Caki2 (cell line): ENCODE measurements at places on chromosomes 5 and 9.

DNA sequence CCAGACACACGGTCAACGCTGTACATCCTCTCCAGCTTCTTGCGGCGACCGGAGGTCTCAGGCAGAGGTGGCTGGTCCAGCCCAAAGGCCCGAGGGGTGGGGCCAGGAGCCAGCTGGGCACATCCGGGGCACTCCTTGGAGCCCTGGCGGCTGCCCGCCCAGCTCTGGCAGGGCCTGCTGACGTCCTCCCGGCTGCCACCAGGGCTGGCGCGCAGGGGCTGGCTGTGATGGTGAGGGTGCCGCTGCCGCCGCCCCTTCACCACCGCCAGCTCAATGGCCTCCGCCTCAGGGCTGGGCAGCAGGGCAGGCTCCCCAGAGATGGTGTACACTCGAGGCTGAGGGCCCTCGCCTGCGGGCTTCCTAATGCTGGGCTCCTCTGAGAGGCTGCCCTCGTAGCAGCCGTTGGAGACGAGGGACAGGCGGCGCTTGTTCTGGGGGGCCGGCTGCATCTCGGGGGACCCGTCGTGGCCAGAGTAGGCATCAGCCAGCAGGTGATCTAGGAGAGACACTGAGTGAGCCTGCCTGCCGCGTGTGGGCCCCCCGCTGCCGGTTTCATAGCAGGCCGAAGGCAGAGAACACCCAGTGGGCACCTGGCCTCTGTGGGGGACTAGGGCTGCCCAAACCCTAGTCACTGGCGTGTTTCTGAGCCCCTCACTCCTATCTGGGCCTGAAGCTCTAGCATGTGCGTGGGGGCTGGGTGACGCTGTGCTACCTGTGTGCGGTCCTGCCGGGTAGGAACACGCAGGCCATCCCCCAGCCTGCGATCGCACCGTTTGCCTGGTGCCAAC is 1.5 kb downstream of the NSMF start:
- DNase-seq, result no peak

DNA sequence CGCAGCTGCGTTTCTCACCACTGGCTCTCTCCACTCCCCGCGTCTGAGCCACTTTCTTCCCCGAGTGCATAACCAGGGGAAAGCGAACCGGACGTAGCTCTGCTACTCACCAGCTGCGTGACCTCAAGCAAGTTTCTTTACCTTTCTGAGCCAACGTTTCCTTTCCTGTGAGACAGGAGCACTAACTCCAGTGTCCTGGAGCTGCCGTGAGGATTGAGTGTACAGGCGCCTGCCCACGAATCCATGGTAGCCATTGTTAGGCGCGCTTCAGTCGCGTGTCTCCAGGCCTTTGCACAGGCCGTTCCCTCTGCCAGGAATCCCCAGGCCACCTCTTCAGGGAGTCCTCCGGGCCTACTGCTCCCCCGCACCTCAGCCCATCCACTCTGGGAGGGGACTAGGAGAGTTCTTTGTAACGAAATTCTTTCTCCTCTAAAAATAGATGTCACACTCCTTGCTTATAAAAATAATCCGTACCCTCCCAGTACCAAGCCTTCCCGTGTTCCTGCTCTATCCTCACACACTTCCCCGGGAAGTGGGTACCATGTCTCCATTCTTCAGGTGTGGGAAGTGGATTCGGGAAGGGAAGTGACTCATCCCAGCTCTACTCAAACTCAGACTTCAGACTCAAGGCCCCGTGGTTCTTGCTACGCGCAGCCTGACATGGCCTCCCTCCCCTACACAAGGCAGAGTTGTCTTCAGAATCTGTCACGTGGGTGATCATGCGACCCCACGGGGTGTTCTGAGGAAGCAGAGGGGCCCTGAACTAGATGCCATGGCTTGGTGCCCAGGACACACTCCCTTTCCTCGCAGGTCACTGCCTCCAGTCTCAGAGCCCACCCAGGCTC is 16.1 kb upstream of the CRB2 start:
- DNase-seq, result no peak

- no peak for DNase-seq
These were observed 281.1 kb downstream of the FER start for GRCh38 chr5:109028608-109029299.

GRCh38 chr9:426264-426663 is 211.6 kb downstream of the DOCK8 start:
- DNase-seq, result no peak

- DNase-seq, result no peak
These were observed 259.1 kb downstream of the AOPEP start for GRCh38 chr9:94985649-94986048.

DNA sequence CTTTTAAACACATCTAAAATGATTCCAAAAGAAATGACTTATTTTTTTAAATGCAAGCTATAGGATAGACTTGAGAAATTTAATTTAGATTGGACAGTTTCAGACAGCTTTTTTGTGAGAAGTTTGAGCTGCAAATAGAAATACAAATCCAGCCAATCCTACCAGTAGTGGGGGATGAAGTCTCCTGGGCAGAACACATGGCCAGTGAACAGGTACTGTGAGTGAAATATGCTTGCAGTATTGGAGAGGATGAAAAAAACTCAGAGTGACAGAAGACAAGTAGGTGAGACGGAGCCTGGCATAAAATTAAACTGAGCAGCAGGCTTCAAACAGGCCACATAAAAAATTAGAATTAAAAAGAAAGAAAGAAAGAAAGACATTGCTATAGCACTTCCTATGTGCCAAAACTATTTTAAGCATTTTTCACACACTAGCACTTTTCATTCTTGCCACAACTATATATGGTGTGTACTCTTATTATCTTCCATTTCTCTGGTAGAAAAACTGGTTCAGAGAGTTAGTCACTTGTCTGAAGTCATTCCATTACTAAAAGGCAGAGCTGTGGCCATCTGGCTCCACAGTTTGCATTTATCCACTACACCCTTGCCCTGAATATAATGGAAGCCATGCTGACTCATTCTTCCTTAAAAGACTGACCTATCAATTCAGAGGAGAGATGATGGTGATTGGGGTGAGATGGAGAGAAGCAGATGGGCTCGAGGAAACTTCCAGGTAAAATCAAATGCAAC is 310.2 kb upstream of the CTNND2 start:
- DNase-seq, result no peak

- peak; percentile 7 for DNase-seq
These were observed 3.4 kb downstream of the TLE1 start for GRCh38 chr9:81685763-81686613.

DNA sequence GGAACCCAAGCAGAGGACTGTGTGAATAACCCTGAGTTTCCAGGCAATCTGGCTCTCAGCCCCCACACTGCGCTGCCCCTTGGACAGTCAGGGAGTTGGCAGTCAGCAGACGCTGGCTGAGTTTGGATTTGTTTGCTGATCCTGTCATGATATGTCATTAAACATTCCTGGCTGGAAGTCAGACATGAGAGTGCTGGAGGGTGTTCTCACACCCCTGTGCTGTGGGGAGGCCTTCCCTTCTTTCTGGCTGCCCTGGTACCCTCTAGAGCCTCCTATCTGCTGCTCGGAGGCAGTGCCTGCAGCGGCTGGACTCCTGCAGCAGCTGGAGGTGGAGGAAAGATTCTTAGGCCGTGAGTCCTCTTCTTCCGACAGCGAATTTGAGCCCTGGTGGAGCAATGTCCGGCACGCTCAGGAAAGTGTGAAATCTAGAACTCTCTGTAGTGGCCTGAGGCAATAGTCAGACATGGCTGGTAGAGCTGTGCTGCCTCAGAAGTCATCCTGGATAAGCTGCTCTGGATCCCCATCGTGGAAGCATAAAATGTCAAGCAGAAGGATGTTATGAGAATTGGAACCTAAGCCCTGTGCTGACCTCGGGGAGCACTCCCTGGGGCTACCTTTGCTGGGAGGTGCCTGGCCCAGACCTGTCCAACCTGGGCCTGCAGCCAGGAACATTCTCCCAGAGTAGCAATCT is 72.0 kb downstream of the PDE8B start:
- no peak for DNase-seq

DNA sequence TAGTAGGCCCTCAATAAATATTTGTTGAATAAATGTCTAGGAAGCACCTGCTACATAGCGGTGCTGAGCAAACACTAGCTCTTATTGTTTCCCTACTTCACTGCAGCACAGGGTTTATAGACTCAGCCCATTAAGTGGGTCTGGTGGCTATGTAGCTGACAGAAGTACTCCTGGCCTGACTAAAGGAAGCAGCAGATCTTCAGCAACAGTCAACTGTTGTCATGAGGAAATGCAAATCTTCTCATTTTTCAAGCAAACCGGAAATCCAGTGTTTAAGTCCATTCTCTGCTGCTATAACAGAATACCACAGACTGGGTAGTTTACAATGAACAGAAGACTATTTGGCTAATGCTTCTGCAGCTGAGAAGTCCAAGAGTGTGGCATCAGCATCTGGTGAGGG is 2.8 kb upstream of the TEX10 start:
- no peak for DNase-seq

- DNase-seq, result no peak
These were observed 64.7 kb downstream of the CSF2 start for GRCh38 chr5:132138260-132138659.

DNA sequence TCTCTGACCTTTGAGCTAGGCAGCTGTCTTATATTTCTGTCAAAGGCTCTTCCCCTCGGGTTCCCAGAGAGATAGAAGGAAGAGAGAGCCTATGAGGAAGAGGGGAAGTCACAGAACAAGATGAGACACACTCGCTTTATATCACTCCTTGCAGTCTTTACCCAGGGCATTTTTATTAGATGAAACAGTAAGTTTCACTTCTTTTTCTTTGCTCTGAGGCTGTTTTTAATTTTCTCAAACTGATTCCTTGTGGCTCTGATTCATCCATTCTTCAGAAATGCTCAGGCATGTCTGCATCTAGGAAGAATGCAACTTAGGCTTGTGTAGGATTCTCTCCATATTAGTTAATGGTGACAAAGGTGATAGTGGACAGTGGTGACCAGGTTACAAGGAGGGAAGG is 132.9 kb upstream of the CHD1 start:
- no peak for DNase-seq

DNA sequence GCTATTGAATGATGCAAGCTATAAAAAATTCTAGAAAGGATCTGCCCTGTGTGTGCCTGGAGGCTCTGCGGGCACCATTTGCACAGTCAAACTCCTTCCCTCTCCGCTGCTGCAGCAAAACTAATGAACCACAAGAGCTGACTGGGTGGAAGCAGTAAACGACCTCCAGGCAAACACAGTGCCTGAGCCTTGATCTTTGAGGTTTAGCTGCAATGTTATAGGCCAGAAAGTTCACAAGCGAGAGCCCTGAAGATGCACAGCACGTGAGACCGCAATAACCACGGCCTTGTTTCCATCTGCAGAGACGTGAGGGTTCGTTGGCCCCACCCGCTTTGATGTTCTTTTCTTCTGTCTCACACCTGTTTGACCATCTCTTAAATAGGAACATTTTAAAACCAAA is 69.2 kb upstream of the S1PR3 start:
- DNase-seq, result no peak

DNA sequence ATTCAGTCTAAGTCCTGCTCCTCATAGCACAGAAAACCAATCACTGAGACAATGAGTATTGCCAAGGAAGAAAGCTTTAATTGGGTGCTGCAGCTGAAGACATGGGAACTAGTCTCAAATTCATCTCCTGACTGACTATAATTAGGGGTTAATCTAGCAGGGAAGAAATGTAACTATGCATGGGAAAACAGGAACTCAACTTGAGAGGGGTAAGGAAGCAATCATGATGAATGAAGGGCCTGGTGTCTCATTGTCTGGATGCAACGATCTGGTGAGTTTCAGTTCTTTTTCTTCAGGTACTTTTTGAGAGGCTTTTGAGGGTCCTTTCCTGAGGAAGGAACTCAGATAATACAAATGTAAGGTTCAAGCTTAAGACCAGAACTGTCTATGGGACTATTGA is 24.0 kb upstream of the OCLN start:
- DNase-seq, result no peak

GRCh38 chr9:110316261-110317075 is 21.2 kb downstream of the TXNDC8 start:
- no peak for DNase-seq

- DNase-seq, result no peak
These were observed 82.5 kb downstream of the ESM1 start for GRCh38 chr5:54902791-54903473.

DNA sequence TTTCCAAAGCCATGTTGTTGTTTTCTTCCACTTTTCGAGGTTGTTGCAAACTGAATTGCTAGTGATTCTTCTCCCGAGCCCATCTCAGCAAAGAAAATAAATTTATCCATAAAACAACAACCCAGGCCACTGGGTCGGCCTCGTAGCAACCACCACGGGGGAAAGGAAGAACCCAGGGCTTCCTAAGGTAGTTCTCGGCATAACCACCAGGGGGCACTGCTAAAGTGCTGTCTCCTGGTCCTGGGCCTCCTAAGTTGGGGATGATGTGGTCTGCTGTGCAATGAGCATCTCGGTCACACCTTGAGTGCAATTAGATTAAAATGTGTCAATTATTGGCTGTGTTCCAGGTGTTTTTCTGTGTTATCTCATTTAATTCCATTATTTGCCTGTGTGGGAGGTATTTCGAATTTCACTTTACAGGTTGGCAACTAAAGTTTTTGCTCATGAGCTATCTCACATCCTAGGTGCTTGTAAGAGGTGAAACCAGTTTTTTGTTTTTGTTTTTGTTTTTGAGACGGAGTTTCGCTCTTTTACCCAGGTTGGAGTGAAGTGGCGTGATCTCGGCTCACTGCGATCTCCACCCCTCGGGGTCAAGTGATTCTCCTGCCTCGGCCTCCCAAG is 102.8 kb upstream of the DAP start:
- DNase-seq, result peak; percentile 11

GRCh38 chr5:81517462-81517861 is 123.5 kb upstream of the ACOT12 start:
- no peak for DNase-seq

- DNase-seq, result no peak
These were observed 1.1 kb downstream of the FAXDC2 start for GRCh38 chr5:154849264-154849785.

DNA sequence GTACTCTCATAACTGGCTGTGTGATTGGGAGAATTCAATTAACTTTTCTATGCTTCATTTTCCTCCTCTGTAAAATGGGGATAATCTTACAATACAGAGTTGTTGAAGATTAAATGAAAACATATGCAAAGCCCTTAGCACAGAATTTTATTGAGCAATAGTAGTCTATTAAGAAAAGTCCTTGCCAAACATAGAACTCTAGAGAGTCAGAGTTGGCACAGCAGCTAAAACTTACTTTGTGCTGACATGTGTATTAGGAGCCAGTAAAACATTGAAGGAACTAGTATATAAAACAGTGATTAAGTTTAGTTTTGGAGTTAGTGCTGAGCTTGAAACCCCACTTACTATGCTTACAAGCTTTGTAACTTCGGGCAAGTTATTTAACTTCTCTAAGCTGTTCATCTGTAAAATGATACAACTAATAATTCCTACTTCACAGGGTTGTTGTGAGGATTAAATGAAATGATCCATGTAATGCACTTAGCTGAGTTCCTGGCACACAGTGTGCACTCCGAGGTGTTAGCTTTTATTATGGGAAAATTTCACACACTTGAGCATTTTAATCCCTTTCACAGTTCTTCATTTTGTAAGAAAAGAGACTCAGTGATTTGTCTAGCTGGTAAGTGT is 20.0 kb upstream of the GRIN3A start:
- no peak for DNase-seq
